ENCODE measurements at places on chromosomes 4 and X.

DNA sequence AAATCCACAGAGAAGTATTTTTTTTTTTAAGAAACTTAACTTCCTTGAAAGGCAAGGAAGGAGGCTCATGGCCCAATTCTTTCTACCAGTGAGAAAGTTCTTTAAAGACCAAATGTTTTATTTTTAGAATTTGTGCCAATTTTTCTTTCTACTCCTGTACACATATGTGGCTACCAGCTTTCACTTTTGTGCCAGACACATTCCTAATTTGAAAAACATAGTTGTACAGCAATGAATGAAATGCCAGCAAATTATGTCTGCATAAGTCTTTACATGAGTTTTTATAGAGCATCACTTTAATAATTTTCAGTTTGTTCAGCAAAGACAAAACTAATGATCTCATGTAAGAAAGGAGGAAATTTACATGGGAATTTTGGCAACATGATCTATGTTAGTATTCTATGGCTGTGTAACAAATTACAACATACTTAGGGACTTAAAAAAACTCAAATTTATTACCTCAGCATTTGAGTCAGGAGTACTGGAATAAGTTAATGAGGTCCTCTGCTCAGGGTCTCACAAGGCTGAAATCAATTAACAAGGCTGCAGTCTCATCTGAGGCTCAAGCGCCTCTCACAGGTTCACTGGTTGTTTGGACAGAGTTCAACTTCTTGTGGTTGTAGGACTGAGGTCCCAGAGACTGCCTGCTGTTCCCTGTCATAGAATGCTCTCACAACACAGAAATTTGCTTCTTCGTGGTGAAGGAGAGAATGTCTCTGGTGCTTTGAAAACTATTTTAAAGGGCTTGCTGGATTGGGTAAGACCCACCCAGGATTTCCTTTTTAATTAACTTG, 678.2 kb upstream of the FAM241A start:
- DNase-seq, result no peak

- DNase-seq, result no peak
Observed at GRCh38 chr4:26029568-26030131, 115.6 kb downstream of the SMIM20 start.

DNA sequence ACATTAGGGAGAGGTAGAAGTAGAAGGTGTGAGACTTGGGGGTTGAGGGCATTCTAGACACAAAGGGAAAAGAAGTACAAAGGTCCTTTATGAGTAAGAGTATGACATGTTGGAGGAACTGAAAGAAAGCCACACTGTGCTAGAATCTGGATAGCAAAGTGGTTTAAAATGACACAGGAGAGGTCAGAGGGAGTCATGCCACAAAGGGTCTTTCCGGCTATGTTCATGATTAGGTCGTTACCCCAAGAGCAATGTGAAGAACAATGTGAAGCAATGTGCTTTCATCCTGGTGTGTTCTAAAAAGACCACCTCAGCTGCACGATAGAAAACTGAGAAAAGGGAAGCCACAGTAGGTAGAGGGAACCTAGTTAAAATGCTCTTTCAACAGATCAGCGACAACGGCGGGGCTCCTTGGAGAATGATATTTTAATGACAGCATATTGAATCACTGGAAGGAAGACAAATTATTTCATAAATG, 29.2 kb downstream of the SMIM14 start:
- DNase-seq, result no peak

DNA sequence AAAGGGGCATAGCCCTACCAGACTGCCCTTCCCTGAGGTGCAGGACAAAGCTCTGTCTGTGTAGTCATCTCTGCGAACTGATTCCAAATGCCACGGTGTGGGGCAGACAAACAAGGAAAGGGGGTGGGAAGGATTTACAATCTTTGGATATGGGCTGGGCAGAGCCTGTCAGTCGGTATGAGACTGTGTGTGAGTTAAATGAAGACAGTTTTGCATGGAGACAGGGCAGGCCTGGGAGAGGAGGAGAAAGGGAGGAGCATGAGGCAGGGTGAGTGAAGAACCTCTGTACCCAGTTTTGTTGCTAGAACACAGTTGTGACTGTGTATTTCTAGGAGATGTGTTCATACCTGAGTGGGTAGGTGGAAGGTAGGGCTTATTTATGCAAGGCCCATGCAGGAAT, 59.4 kb upstream of the MSN start:
- DNase-seq, result no peak

- DNase-seq, result no peak
Observed at GRCh38 chrX:153226344-153227185, 47.5 kb downstream of the MAGEA1 start.

GRCh38 chr4:13328591-13328990, 155.5 kb downstream of the RAB28 start:
- DNase-seq, result no peak

DNA sequence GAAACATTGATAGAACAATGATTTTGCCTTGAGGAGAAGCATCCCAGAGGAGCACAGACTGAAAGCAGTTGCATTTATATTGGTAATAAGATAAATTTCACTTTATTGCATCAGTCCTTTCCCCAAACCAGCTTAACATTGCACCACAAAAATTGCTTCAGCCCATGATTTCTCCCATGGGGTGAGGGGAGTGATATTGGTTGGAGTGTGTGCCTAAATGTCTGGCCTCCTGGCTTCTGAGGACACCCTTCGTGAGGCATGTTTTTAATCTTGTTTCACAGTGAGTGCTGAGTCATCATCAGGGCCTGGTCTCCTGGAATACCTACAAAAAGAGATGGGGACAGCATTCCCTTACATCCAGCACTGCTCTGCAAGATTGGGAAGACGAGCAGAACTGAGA, 487.9 kb downstream of the C4orf33 start:
- DNase-seq, result no peak

All from cerebellar cortex (tissue), 1 donor.